Karpas-422 (cell line): ENCODE measurements at places on chromosomes 2 and 18.

DNA sequence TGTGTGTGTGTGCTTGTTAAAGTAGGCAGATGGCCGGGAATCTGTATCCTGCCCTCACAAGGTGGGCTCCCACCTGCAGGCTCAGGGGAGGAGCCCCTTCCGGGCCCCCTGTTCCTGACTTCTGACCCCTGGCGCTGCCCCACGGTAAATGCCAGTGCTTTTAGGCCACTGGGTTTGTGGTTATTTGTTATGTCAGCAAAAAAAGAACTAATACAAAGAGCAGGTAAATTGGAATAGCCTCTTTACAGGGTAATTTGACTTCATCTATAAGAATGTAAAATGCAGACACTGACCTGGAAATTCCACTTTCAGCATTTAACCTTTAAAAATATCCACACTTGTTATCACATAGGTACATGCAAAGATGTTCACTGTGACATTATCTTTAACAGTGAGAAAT lies 44.2 kb downstream of the RTP5 start:
- no peak for DNase-seq

DNA sequence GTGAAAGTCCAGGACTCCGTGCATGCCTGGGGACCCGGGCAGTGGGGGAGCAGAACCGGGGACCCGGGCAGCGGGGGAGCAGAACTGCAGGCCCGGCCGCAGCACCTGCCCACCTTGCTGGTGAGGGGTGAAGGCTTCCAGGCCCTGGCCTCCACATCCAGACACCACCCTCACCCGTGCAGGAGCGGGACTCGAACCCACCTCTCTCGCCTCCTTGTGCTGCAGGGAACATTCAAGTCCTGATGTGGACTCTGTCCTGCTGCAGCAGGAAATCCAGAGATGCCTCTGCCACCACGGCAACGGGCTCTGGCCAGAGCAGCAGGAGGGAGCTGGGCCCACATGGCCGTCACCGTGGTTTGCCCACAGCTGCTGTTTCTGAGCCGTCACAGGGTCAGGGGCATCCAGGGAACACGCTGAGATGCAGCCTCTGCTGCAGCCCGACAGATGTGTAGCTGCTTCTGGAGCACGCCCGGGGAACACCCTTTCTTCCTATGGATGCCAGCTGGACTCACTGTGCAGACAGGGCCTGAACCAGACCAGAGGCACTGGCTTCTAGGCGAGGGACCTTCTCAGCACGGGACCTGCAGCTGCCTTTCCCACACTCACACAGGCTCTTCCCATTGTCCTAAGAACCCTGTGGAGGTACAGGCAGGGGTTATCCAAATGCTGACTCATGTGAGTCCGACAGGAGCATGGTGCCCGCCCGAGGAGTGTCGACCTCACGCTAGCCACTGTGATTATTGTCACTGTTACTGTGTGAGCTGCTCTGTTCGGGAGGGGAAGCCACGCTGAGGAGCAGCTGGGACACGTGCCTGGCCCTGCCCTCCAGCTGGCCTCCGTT lies 89.2 kb upstream of the CTDP1 start:
- no peak for DNase-seq

DNA sequence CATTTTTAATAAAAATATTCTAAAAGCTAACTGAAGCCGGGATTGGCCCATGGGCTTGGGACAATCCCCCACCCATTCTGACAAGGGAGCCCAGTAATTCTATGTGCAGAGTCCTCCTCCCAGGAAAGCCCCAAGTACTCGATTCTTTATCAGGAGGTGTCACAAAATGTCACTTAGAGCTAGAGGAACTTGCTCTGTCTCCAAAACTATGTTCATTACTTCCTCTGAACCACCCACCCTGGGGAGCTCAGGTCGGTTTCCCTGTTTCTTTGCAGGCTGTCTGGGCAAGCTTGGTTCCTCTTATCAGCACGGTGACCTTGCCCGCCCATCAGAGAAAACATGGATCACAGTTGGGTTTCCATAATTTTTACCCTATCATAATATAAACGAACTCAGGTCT lies 430.6 kb upstream of the ID2 start:
- no peak for DNase-seq

DNA sequence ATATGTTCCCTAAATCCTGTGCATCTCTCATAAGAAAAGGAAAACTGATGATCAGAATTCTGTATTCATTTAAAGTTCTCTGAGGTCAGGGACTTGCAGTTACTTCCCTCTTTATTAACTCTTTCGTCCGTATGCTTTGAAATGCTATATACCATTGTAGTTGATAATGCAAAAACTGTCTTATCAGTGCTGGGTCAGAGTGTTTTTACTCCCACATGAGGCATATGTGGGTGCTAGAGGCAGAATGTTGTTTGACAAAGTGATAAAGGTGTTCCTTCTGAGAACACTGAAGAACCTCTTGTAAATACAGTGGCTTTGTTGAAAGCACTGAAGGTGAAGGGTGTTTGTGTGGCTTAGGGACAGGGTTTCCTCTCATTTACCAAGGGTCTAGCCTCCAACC lies 136.5 kb upstream of the NFATC1 start:
- DNase-seq: no peak

GRCh38 chr2:62297624-62298010 lies 101.7 kb downstream of the B3GNT2 start:
- DNase-seq: peak; percentile 52

- no peak for DNase-seq
Observed at GRCh38 chr2:38497670-38498037, 105.1 kb downstream of the HNRNPLL start.

DNA sequence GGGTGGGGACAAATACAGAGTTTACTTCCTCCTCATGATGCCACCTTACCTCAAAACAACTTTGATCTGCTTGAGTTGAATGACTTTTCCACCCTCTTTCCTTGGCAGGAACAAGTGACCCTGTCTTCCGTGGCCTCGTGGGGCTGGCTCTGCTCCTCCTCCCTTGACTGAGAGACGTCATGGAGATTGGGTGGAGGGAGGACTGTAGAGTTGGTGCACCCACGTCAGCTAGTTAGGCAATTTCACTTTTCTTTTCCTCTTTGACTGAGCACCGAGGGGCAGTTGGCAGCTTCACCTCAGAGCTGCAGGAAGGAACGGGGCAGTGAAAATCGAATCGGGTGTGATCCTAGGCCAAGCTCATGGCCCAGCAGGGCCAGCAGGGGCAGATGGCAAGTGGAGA lies at the start of gene SP140:
Gene SP140 (plus strand): TSS at position 251 of the 400 bp plus-strand sequence. CDS start 109 bp downstream, at position 360.
- peak; percentile 78 for DNase-seq

DNA sequence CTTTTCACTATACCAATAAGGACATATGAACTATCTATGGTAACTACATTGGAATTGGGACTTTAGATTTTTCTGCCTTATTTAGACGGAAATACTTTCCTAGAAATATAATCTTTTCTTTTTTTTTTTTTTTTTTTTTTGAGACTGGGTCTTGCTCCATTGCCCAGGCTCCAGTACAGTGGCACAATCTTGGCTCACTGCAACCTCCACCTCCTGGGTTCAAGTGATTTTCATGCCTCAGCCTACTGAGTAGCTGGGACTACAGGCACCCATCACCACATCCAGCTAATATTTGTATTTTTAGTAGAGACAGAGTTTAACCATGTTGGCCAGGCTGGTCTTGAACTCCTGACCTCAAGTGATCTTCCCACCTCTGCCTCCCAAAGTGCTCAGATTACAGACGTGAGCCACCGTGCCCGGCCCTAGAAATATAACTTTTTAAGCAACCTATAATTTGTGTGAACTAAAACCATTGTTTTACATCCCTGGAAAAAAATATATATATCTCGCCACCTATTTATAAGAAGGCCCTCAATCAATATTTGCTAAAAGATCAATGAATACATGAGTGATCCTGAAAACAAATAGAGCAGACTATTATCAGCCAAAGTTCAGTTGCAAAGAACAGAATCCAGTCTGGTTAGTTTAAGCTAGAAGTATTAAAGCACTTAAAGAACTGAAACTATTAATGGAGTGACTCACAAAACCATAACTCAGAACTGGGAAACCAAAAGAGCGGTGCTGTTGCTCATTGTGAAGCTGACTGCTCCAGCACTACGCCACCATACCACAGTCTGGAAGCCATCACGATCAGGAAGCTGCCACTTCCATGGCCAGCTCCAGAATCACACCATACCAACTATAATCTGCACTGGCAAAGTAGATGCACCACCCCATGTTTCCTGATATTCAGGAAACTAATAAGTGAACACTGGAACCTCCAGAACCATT lies 8.4 kb upstream of the HNRNPLL start:
- no peak for DNase-seq

DNA sequence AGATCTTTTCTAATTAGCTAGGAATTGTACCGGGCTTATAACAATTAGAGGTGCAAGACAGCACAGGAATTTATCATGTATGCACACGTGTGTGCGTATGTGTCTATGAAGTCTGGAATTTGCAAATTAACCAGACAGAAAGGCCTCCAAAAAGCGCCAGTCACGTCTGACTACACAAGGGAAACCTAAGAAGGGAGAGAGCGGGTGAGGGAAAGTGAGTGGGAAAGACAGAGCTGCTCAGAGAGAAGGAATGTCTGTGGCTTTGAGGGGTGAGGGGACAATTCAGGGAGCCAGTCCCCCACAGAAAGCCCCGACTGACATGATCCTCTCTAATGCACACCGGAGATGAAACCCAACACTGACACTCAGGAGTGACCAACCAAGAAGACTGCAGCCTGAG lies 197.7 kb upstream of the SH3BP4 start:
- no peak for DNase-seq

- DNase-seq: no peak
Observed at GRCh38 chr2:226132323-226133215, 667.1 kb downstream of the IRS1 start.

DNA sequence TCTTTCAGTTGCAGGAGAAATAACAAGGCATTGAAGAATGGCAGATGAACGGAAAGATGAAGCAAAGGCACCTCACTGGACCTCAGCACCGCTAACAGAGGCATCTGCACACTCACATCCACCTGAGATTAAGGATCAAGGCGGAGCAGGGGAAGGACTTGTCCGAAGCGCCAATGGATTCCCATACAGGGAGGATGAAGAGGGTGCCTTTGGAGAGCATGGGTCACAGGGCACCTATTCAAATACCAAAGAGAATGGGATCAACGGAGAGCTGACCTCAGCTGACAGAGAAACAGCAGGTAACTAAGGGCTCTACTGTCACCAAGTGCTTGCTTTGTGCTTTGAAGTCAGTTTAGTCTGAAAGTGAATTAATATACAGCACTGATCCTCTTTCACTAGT lies 118.5 kb upstream of the UNC80 start:
- DNase-seq: no peak

- no peak for DNase-seq
Observed at GRCh38 chr2:205734436-205735037, 52.2 kb downstream of the NRP2 start.

GRCh38 chr2:122707224-122707824 lies 951.9 kb downstream of the TSN start:
- no peak for DNase-seq
